ENCODE measurements at places on chromosomes 11 and 22.
A peak's percentile ranks its signal among the peaks of the same experiment; 100 is the strongest.

DNA sequence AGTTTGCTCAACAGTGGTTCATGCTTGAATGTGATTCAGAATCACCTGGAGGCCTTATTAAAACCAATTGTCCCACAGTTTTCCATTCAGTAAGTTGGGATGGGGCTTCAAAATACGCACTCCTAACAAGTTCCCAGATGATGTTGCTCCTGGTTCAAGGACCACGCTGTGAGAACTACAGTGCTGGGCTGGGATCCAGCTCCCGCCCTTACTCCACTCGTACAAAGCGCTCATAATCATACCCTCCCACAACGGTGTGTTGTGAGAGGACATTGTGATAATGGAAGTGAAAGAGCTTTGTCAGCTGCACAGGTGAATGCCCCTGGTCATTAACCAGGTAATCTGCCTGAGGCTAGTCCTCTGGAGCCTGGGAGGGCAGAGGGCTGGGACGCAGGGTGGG, 1.3 kb upstream of the CD82 start:
- no peak for DNase-seq

- no peak for DNase-seq
Measured at GRCh38 chr11:100963375-100963774, 166.2 kb downstream of the PGR start.

DNA sequence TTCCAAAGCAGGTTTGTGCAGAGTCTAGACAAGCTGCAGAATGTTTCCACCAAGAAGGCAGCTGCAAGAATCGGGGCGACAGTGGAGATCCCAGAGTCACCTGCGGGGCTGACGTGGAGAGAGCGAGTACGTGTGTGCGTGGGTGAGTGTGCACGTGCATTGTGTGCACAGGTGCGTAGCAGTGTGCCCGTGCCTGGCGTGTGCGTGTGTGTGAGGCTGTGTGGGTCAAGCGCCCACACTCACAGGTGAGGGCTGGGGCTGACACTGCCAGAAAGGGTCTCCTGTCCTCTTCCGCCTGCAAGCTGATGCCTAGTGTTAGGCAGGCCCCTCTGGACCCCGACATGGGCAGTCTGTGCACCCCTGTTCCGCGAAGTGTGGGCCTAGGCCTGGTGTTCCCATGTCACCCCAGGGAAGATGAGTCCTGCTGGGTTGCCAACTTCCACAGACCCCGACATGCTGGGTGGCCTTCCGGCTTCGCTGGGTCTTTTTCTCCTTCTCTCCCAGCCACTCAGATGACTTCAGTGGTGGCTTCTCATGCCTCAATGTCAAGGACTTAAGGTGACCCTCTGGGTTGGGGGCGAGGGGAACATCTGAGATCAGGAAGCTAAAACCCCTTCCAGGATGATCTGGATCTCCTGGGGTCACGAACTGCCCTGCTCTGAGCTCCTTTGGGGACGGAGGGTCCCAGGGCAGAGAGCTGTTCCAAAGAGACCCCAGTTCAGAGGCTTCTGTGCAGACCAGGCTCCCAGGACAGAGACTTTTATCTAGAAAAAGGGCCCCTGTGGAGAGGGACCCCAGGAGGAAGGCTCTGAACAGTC, 10.4 kb upstream of the SYT8 start:
- DNase-seq: no peak

DNA sequence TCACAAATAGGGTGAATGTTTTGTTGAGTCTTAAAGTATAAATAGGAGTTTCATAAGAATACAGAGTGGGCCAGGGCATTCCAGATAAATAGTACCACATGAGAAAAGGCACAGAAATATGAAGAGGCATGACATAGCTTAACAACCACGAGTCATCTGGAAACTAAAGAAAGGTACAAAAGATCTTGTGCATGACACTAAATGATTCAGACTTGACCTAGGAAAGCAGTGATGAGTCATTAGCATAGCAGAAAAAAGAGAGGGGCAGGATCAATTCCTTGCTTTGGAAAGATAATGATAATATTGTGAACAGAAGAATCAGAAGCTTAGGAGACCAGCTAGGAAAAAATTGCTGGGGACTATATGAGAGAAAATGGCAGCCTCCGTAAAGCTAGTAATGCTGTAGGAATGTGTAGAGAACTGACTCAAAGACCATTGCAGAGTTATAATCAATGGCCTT, 47.6 kb upstream of the FIBIN start:
- DNase-seq: no peak

- peak; percentile 5 for DNase-seq
Measured at GRCh38 chr22:44129619-44129976, 51.1 kb upstream of the PARVG start.

GRCh38 chr11:69848201-69848600, 29.0 kb upstream of the FGF3 start:
- DNase-seq: no peak
